ENCODE measurements at places on chromosomes 11 and 22. TPM values are rescaled to one million over a fixed set of nuclear protein-coding genes. Genes with fewer than 3 reads are reported as not detected.
A peak's percentile ranks its signal among the peaks of the same experiment; 100 is the strongest.

DNA sequence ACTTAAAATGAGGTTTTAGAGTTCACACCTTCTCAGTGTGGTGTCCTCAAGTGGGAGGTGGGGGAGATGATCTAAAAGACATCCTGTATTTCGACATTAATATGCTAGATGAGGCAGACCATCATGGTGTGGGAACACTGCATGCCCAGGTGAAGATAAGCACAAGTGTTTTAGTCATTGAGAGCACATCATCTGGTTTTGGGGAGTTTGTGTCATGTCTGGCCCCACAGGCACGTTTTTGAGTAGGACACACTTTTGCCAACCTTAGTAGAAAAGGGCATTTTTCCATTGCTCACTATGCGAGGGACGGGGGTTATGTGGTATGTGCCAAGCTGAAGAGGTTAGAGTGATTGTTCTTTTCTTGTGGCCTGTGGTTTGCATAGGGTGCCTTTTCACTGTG, 189.3 kb downstream of the DBX1 start:
- H3K36me3 ChIP-seq: no peaks in the 10 kb centered on the region
- H3K27ac ChIP-seq: no peak overlapping the region
- H3K27me3 ChIP-seq: peaks cover 41% of the 10 kb centered on the region
- H3K4me3 ChIP-seq: no peak overlapping the region
- H3K4me1 ChIP-seq: peaks cover 12% of the 10 kb centered on the region
- no peak for DNase-seq

GRCh38 chr11:60321051-60321450, 6.0 kb upstream of the MS4A6E start:
- no peaks in the 10 kb centered on the region for H3K4me1 ChIP-seq
- no peak overlapping the region for H3K27ac ChIP-seq
- peaks cover 8% of the 10 kb centered on the region for H3K27me3 ChIP-seq
- H3K4me3 ChIP-seq: no peak overlapping the region

- peaks cover 55% of the 10 kb centered on the region for H3K4me1 ChIP-seq
- DNase-seq: no peak
- no peak overlapping the region for H3K4me3 ChIP-seq
- no peaks in the 10 kb centered on the region for H3K27me3 ChIP-seq
- H3K27ac ChIP-seq: no peak overlapping the region
These were observed 103.2 kb downstream of the ZBTB16 start for GRCh38 chr11:114162719-114163123.

TREH gene
- not detected for total RNA-seq

DNA sequence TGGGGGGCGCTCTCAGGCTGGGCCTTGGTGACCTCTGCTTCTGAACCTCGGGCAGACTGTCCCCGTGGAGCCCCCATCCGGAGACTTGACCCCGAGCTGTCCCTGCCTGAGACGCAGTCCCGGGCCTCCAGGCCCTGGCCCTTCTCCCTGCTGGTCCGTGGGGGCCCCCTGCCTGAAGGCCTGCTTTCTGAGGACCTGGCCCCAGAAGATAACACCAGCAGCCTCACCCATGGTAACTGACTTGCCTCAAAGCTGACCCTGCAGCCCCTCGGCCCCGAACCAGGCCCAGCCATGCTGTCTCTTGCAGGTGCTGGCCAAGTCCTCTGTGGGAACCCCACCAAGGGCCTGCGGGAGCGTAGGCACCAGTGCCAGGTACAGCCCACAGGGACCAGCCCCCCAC, 8.9 kb downstream of the LMNTD2 start:
- no peak overlapping the region for H3K27ac ChIP-seq
- H3K4me3 ChIP-seq: no peak overlapping the region
- no peak for DNase-seq
- peaks cover 1% of the 10 kb centered on the region for H3K4me1 ChIP-seq

RBMXL2 gene
- not detected for total RNA-seq

DNA sequence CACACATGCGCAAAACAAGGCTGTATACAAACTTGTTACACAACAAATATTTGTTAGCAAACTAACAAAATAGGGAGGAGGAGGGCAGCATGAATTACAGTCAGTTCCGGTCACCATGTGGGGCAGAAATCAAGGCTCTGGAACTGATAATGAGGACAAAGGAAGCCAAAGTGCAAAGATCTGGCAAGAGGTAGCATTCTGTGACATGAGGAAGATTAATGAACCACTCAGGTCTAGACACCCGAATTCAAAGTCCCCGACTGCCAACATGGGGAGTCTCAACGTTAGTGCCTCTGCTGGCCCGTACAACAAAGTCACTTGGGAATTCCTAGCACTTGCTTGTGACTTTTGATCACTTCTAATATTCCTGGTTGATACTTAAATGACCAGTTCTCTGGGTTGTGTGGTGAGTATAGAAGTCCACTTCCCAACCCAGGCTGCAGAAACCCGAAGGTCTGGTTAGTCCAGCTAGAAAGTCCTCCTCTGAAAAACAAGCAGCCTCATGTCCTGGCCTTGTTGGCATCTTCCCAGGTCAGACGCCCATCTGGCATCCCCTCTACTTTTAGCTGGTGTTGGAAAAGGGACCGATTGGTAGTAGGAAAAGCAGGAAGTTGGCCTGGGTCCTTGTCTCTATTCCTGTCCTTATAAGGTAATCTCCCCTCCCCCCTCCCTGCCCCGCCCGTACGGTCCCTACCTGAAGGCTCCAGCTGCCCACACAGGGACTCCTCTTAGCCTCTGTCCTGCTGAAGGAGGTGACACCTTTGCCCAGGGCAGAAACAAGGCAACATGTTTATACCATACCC, 1.6 kb downstream of the SUN2 start:
- DNase-seq: peak; percentile 58
- H3K27me3 ChIP-seq: no peaks in the 10 kb centered on the region
- H3K36me3 ChIP-seq: peaks cover 56% of the 10 kb centered on the region
- H3K4me1 ChIP-seq: peaks cover 62% of the 10 kb centered on the region
- peak overlapping the region; percentile 99 for H3K27ac ChIP-seq

GRCh38 chr11:19721176-19721575, 8.5 kb downstream of the NAV2 start:
- H3K27ac ChIP-seq: no peak overlapping the region
- H3K4me3 ChIP-seq: no peak overlapping the region
- peaks cover 16% of the 10 kb centered on the region for H3K4me1 ChIP-seq
- H3K27me3 ChIP-seq: peaks cover 7% of the 10 kb centered on the region
- no peaks in the 10 kb centered on the region for H3K36me3 ChIP-seq
- no peak for DNase-seq

MB gene
- total RNA-seq: 2.6 TPM

F2 gene
- not detected for total RNA-seq

DNA sequence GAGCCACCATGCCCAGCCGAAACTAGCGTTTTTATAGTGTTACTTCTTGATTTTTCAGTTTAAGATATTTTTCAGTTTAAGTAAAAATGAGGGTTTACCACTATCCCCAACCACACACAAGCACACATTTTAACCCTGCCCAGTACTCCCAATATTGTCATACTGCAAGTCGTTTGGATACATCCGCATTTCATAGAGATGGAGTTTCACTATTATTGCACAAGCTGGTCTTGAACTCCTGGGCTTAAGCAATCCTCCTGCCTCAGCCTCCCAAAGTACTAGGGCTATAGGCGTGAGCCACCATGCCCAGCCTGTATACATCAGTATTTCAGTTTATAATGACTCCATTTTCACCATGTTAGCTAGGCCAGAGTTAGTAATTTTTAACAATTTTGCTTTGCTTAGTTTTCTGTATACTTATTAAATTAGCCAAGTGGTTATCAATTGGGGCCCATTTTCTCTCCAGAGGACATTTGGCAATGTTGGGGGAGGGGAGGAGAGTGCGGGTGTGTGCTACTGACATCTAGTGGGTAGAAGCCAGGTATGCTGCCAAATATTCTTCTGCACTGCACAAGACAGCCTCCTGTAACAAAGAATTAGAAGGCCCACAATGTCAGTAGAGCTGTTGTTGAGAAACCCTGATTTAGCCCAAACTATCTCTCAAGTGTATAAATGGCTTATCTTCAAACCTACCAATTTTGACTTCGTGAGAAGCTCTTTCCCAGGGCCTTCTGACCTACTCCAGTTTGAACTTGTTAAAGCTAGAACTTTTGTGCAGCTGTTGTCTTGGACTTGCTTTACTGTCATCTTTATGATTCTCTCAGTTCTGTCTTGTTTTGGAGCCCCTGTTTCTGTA, 7.3 kb downstream of the USP47 start:
- peak overlapping the region; percentile 57 for H3K27ac ChIP-seq
- H3K27me3 ChIP-seq: no peaks in the 10 kb centered on the region
- H3K4me1 ChIP-seq: peaks cover 69% of the 10 kb centered on the region
- peaks cover 2% of the 10 kb centered on the region for H3K36me3 ChIP-seq
- peak; percentile 75 for DNase-seq
- H3K4me3 ChIP-seq: no peak overlapping the region

DNA sequence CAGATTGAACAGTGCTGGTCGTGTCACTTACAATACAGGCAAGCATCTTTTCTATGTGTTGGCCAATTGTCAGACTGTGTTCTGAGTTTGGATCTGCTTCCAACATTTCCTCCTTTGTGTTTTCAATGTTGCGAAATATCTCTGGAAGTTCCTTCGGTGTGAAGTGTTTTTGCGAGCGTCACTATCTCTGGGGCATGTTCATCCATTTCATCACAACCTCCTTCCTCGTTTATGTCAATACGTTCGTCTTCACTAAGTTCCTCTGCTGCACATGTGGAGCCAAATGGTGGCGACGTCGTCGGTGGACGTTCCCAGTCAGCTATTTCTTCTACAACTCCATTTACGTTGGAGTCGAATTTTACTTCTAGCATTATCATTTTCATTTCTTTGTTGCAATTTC, 100.2 kb upstream of the LMO1 start:
- H3K4me3 ChIP-seq: no peak overlapping the region
- no peak for DNase-seq
- no peaks in the 10 kb centered on the region for H3K4me1 ChIP-seq

DYNC2H1 gene
- total RNA-seq: 4.9 TPM

DNA sequence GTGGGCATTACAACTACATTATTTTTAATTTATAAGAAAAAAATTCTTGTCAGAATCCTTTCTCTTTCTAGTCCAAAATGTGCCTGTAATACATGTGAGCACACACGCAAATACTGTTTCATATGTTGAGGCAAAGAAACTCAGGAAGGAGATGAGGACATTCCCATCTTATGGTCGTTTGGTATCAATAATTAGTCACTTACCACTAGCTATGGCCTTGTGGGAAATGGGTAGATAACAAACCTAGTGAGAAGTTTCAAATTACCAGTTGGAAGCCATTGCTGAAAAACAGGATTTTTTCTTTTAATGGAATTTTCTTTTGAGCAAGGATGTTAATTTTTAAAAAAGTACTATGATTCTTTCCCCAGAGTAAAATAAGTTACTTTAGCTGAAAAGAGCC, 25.7 kb downstream of the AMOTL1 start:
- H3K4me3 ChIP-seq: no peak overlapping the region
- peaks cover 12% of the 10 kb centered on the region for H3K27me3 ChIP-seq
- no peak for DNase-seq
- no peaks in the 10 kb centered on the region for H3K36me3 ChIP-seq

GRCh38 chr11:9773524-9773923, 109.6 kb downstream of the SWAP70 start:
- no peak overlapping the region for H3K27ac ChIP-seq
- H3K27me3 ChIP-seq: no peaks in the 10 kb centered on the region
- H3K36me3 ChIP-seq: no peaks in the 10 kb centered on the region
- DNase-seq: no peak
- H3K4me1 ChIP-seq: no peaks in the 10 kb centered on the region

DNA sequence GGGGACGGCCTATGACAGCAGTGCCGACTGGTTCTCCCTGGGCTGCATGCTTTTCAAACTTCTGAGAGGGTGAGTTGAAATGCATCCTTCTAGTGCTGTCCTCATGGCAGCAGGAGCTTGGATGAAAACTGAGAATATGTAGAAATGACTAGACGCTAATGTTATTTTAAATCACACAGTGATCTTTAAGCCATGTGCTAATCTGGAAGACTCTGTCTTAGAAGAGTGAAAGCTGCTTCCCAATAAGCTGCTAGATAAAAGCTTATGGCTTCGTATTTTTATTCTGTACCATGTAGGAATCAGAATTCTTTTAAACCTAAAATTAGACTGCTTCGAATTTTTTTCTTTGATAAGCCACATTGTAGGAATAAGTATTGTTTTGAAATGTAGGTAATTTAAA, 46.8 kb upstream of the MYO18B start:
- DNase-seq: no peak
- no peaks in the 10 kb centered on the region for H3K27me3 ChIP-seq
- no peak overlapping the region for H3K27ac ChIP-seq
- peaks cover 10% of the 10 kb centered on the region for H3K4me1 ChIP-seq
- peaks cover 29% of the 10 kb centered on the region for H3K36me3 ChIP-seq

DNA sequence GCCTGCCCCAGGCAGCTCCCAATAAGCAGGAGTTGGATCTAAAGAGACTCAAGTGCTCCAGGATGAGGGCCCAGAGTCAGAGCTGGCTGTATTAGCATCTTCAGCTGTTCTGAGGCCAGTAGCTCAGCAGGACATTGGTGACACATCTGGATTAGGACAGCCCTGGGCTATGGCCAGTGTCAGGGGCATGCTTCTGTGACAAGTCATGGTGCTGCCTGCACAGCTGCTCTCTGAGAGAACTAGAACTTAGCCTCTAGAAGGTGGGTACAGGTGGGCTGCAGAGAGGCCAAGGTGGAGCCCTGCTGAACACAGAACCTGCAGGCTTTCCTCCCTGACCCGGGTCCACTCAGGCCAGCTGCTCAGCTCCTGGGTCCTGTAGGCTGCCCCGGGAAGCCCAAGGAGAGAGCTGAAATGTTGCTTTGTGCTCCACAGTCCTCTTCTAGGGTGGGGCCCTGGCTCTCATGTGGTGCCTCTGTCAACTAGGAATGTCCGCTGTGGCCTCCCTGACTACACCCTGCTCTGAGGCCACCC, 426.9 kb downstream of the SOX6 start:
- H3K27ac ChIP-seq: no peak overlapping the region
- no peaks in the 10 kb centered on the region for H3K4me1 ChIP-seq

DNA sequence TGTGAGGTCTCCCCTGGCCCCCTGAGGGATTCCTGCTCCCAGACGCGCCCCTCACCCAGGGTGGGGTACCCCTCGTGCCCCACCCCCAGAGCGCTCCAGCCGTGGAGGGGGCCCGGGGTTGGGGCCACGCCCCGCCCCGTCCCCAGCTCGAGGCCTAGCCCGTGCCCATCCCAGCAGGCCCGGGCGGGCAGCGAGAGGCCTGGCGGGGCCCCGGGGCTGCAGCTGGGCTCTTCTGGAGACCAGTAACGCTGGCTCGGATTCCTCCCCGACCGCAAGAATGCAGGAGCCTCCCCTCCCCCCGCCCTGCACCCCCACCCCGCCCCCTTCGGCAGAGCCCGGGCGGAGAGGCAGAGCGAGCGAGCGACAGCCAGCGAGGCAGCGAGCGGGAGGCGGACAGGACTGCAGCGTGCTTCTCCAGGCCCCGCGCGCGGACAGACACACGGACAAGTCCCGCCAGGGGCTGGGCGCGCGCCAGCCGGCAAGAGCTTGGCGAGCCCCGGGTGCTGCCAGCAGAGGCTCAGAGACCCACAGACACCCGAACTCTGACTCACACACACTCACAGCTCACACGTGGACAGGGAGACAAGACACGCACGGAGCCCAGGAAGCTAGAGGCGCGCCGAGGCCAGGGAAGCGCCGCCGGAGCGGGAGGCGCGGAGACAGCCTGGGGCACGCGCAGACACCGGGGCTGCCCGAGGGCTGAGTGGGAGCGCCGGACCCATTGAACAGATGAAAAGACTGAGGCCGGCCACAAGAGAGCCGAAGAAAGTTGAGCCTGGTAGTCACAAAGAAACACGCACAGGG, 15.2 kb downstream of the BCL9L start:
- H3K4me1 ChIP-seq: peaks cover 57% of the 10 kb centered on the region
- H3K27me3 ChIP-seq: no peaks in the 10 kb centered on the region

DPP3 gene
- 79.6 TPM for total RNA-seq

HOATZ gene
- not detected for total RNA-seq

Measured in activated CD8-positive, alpha-beta memory T cell treated with anti-CD3 and anti-CD28 coated beads, Interleukin-2, amount 10 ng/mL, durations not matched to agents 7 days and 5 days (primary cell).